DMS79 treated with DMSO at 0.1 percent for 48 hours (cell line): ENCODE measurements at places on chromosomes 4 and X.

GRCh38 chr4:173293663-173294062 lies 40.5 kb downstream of the HMGB2 start:
- no peak for DNase-seq

DNA sequence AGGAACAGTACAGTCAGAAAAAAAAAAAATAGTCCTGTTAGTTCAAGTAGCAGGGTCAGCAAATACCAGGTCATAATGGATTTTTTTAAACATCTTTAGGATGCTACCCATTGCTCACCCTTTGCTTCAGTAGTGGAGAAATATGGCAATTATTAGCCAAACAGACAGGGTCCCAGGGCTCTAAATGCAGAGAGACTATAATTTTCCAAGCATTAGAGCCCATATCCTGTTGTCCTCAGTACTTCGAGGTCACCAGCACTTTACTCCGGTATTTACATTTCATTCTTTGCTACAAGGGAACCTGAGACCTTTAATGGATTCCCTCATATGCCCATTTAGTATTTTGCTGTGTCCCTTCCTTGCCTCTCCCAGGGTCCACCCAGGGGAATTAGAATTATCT lies 1562.9 kb upstream of the TENM3 start:
- no peak for DNase-seq

DNA sequence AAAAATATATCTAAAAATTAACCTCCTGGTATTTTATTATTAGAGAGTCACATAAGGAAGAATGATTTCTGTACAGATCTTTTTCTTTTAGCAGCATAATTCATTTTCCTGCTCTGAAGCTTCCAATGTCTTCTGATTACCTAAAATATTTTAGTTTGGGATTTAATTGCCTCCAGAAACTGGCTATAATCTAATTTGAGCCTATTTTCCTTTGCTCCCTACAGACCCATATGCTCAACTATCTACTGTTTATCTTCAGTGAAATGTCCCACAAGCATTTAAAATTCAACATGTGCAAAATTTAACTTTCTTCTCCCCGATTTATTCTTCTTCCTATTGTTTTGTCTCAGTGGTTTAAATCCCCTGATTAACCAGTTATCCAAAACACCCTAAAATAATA lies 29.1 kb downstream of the NPY2R start:
- no peak for DNase-seq

- no peak for DNase-seq
These were observed 74.2 kb upstream of the EGFL6 start for GRCh38 chrX:13495232-13495631.

DNA sequence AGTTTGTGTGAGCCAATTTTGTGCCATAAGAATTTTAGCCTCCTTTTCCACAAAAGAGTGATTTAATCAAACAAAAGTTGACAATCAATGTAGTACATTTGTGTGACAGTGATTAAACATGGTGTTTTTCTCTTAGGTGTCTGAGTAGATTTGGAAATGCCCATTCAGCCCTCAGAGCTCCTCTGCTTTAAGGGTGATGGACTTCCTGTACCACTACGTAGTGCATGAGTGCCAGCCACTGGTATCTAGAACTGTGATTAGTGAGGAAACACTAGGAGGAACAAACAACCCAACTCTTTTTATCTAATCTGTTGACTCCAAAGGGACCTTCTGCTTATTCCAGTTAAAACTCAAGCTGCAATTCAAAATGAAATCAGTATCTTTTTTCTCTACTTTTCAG lies 151.7 kb downstream of the SNCA start:
- no peak for DNase-seq

- no peak for DNase-seq
These were observed 29.6 kb upstream of the DCAF8L1 start for GRCh38 chrX:28010875-28011274.

DNA sequence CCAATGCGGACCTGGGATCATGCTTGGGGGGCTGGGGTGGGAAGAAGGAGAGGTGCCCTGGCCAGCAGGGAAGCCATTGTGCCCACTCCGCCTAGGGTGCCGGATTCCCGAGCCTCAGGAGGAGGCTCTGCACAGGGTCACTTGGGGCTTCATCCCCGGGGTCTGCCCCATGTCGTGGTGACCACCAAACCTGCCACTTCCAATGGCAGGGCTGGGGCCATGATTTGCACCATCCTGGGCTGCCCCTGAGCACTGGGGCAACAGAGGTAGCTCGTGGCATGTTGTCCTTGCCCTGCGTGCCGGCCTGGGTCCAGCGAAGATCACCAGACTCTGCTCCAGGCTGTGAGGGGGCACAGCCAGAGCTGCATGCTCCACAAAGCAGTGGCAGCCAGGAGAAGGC lies 71.4 kb upstream of the DCAF12L2 start:
- DNase-seq, result no peak
